ENCODE measurements at places on chromosomes 2 and 18. TPM values are rescaled to one million over a fixed set of nuclear protein-coding genes. Genes with fewer than 3 reads are reported as not detected.

GRCh38 chr18:79629249-79629558, 50.4 kb upstream of the CTDP1 start:
- DNase-seq: no peak

DNA sequence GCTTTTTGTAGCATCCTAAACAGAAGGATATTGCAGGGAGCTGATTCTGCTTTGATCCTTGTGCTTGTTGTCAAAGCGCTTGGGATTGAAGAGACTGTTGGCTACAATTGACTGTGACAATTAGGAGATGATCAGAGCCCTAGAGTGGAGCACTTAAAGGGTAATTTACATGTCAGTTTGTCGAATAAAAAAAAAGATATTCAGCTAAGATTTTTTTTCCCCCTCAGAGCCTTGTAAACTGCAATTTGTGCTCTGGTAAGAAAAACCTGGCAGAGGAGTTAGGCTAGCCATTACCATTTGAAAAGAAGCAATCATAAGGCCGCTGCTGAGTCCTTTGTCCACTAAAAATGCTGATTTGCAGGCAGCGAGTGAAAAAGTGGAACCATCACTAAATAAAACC, 47.8 kb upstream of the ZEB2 start:
- DNase-seq: no peak

DNA sequence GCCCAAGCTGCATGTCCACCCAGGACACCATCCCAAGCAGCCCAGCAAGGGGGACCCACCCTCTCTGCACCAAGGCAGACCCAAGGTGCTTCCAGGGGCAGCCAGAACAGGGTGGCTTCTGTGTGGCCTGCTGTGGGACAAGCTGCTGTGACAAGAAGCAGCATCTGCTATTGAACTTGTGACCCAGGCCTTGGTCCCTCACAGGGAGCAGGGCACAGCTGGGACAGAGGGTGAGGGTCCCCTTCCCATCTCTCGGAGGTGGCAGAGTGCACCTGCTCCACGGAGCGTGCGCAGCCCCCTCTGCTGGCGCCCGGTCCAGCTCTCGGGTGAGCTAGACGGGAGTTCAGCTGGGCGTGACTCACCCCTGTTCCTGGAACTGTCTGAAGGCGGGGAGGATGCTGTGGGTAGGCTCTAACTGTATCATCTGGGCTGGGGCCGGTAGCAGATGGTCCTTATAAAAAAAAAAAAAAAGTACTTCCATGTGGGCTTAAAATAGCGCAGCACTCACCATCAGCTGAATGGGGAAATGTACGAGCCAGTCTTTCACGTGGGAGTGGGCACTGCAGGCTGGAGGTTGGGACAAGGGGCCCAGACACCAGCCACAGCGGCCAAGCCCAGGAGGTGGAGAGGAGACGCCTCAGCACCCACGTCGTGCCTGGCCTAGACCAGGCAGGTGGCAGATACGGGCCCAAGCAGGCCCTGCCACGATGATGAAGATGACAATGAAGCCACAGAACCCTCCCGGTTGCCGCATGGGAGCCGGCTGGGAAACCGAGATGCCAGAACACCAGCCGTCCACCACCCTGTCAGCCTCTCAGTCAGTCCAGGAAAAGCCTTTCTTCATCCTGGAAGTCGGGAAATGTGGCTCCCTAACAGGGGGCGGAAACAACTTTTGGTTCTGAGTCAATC, 136.8 kb upstream of the ID2 start:
- DNase-seq: no peak

Gene ABCG5
- polyA plus RNA-seq: 0.70 TPM

Gene TMEM178A
- 21.0 TPM for polyA plus RNA-seq

GRCh38 chr2:172087207-172087779, 2.0 kb downstream of the DLX1 start:
- DNase-seq: no peak

Gene GCKR
- polyA plus RNA-seq: 0.16 TPM

DNA sequence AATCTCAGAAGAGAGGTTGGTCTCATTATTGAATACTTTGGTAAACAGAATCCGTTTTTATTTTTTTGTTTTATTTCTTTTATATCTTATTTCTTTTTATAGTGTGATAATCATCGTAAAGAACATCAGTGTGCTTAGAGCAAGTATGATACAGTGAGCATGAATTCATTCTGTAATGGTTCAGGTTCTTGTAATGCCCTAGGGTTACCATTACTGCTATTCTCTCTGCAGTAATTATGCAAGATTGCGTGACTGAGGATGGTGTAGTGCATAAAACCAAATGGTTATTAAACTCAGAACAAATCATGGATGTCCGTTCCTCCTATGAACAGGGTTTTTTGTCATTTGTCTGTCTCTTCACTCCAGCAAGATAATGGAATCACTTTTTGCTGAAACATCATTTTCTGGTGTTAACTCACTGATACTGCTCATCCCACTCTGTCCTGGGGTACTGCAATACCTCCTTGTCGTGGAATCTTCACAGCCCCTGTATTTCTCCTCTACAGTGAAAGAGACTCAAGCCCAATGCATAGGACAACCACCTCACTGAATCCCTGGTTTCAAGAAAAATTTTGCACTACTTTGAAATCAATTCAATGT, 274.8 kb upstream of the ST6GAL2 start:
- no peak for DNase-seq

Gene REEP1
- 4.3 TPM for polyA plus RNA-seq

DNA sequence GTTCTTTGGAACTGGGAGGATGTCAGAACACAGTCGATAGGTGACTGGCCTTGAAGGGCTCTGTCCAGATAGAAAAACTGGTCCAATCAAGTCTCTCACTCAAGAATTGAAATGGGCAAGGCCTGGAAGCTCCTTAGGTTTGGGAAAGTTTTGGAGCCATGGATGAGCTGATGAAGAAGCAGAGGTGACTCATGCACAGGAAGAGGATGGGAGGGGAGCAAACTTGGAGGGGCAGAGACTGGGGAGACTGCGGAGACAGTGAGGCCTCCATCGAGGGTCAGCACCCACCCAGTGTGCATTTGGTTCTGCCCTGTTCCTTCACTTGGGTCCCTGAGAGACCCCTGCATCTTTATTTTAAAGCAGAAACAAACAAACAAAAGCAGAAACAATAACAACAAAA, 41.1 kb downstream of the SOWAHC start:
- DNase-seq: no peak

Measured in left renal pelvis (tissue), 4 donors.